Activated CD4-positive, alpha-beta T cell treated with anti-CD3 and anti-CD28 coated beads, Interleukin-2, amount 50 U/mL, for 4 hours (primary cell): ENCODE measurements at places on chromosomes 4 and X.

DNA sequence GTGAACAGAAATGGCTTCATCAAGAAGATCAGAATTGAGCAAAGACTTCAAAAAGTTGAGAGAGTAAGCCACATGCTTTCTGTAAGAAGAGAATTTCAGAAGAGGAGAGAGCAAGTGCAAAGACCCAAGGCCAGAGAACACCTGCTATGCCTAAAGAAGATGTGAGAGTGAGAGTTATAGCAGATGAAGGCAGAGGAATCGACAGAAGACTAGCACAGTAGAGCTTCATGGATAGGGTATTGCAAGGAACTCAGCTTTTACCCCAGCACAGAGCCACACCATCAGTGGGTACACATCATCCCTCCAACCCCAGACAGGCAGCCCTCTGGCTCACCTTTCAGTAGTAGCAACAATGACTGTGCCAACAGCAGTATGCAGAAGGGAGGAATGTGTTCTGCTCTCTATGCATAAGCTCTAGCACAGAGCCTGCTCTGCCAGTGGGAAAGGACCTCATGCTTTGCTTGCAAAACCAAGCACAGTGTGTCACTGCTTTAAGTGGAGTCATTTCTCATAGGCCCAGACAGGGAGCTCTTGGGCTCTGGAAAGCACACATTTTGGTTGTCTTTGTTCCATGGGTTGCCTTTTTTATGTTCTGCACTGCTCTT, 318.6 kb downstream of the NAF1 start:
- no peak for DNase-seq

DNA sequence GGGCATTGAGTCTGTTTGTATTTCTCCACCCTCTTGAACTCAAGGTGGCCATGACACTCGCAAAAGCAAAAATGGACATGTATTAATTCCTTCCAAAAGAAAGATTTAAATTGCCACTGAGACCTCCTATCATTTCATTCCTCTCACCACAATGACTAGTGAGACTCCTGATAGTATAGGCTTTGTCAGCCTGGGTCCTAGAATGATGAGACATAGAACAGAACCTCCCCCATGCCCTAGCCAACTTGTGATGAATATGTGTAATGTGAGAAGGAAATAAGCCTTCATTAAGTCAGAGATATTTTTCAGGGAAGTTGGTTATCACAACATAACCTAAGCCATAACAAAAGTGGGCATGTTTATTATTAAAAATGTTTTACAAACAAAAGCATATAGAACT, 62.5 kb downstream of the ASB9 start:
- DNase-seq: no peak

DNA sequence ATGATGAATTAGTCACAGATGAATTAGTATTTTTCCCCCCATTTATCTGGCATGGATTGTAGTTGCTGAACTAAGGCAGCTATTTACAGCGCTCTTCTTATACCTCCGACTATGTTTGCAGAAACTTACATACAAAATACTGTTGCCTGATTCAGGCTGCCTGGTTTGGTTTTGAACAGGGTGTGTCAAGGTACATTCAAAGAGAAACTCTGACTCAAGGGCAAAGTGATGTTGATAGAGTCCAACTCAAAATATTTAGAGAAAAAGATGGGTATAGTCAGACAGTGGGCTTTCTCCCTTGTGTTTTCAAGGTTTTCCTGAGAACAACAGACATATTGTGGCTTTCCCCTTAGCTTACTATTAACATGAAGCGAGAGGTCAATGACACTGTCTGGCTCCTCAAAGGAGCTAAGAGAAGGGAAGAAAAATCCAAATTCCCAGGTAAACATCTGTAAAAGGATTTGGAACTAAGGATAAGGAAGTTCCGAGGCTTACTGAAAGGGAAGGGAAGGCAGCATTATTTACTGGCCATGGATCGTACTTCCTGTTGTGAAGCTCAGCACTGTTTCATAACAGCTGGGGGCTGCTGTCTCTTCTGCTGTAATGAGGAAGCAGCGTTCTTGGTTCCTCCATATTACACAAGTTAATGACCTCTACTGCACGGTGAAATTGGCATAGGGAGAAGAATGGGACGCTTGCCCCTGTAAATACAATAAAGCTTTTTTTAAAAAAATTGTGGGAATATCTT, 30.9 kb downstream of the FAM9C start:
- DNase-seq: no peak

DNA sequence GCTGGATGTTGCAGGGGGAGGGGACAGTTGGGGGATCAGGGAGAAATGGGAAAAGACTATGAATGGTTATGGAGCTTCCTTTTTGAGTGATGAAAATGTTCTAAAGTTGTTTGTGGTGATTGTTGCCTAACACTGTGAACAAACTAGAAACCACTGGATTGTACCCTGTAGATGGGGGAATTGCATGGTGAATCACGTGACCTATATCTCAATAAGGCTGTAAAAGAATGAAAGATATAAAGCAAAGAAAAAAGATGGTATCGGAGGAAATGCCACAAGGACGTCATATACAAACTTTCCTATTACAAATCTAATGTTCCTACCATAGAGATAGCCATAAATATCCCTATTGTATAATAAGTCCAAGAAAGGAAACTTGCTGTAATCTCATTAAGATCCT, 20.6 kb upstream of the CT55 start:
- no peak for DNase-seq

GRCh38 chr4:82517043-82517442, 44.7 kb downstream of the TMEM150C start:
- DNase-seq: no peak

DNA sequence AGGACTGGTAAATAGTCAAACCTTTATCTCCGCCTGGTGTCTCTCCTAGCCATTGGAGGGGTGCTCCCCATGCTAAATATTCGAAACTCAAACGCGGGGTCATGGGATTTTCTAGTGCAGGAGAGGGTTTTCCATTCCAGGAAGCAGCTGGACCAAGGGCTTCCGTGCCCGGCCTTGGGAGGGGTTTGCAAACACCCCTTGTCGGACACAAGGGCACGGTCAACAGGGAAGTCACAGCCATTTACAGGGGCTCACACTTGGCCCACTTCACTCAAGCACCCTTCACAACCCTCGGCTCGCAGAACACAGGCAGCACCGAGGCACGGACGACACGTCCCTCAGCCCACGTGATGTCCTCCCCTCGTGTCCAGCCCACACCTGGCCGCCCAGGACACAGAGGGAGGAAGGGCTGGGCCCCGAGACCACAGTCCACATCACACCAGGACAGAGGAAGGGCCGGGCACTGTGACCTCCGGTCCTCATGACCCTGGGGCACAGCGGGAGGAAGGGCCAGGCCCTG, 10.3 kb upstream of the PLCXD1 start:
- no peak for DNase-seq

DNA sequence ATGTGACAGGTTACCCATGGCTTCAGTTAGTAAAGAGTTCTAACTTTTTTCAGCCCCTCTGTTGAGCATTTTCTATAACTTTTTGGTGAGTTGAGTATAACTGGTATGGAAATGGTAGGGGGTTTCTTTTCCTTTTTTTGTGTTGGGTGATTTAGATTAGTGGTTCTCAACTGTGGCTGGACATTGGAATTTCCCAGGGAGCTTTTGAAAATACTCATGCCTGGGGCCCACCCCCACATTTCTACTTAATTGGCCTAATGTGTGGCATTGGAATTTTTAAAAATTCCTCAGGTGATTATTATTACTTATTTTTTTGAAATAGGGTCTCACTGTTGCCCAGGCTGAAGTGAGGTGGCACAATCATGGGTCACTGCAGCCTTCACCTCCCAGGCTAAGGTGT, 21.9 kb downstream of the SMS start:
- DNase-seq: no peak

- no peak for DNase-seq
Observed at GRCh38 chr4:154208424-154208823, 283.2 kb downstream of the DCHS2 start.

- DNase-seq: no peak
Observed at GRCh38 chrX:121356139-121356849, 308.9 kb downstream of the GLUD2 start.

DNA sequence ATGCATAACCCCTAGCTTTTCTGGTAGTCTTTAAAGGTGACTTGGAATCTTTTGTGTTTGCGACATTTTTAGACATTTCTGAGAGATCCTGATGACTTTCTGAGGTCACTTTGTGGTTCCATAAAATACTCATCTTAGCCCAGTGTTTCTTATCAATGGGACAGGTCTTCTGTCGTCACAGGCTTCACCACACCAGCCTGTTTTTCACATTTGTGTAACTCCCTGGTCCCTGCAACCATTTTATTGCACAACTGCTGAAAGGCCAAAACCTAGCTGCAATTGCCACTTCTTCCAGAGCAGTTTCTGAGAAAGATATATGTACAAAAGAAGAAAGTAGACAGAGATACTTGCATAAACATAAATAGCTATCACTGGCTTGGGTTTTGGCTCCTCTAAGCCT, 120.9 kb downstream of the IL15 start:
- DNase-seq: no peak

DNA sequence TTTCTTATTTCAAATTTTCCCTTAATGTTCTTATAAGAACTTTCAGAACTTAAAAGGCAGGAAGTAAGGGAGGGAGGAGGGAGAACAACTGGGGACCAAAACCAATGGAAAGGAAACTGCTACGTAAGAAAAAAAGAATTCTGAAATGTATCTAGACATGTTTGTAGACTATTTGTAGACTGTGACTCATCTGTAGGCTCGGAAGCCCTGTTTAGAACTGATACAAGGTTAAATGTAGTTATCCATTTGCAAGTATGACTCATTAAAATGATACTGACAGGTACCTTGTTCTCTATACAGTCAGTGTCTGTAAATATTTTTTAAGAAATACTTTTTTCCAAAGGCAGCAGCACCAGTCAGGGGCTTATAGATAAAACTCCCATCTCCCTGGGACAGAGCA, 202.0 kb downstream of the DHX15 start:
- no peak for DNase-seq

DNA sequence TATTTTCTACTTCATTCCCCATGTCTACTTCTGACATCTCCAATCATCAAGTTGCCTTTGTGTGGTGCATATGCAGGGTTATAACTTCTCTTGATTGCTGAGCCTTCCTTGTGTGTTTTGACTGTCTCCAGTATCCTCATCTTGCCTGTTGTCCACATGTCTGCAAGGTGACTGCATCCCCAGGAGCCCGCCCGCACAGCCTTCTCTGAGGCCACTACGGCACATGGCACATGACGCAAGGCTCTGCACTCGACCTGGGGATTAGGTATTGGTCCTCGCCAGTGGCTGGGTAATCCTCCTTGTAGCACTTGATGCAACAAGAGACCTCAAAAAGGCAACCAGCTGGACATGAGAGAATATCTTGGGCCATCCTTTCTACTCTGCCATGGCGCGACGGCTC, 122.6 kb downstream of the SORBS2 start:
- DNase-seq: no peak

DNA sequence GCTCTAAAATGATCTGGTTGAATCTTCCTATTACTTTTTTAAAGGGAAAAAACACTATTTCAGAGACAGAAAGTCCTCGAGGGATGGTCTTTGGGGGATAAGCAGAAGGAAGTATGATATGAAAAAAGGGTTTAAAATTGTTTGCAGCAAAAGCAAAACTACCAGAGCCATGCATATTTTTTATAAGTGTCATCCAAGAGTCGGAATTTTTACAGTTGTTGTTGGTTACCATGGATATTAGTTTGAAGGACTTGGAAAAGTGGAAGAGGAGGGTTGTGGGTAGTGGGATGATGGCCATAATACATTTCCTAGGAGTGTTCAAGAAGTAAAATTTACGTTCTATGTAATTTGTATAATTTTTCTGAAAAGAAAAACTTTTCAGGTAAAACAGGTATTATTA, 134.4 kb downstream of the PCDH7 start:
- no peak for DNase-seq

GRCh38 chr4:60133375-60133774, 1066.8 kb upstream of the ADGRL3 start:
- DNase-seq: no peak

GRCh38 chrX:148049441-148049840, 68.3 kb downstream of the FMR1NB start:
- no peak for DNase-seq

- no peak for DNase-seq
Observed at GRCh38 chr4:126271292-126271691, 956.5 kb downstream of the FAT4 start.

DNA sequence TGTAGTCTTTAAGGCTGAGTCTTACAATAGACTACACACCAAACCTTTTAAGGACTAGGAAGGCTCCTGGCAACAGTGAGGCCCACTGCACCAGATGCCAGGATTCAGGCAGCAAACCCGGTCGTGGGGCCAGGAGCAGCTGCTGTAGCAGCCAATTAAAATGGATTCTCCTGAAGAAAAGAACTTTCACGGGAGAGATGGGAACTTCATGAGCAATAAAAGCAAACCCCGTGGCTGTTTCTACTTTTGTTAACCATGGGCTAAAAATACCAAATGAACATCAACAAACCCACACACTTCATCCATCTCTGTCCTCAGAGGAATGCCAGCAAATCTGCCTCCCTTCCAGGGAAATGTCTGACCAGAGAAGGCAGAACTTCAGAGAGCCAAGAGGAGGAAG, 101.4 kb downstream of the BTC start:
- DNase-seq: no peak

GRCh38 chrX:140355922-140356321, 148.9 kb downstream of the SOX3 start:
- no peak for DNase-seq

DNA sequence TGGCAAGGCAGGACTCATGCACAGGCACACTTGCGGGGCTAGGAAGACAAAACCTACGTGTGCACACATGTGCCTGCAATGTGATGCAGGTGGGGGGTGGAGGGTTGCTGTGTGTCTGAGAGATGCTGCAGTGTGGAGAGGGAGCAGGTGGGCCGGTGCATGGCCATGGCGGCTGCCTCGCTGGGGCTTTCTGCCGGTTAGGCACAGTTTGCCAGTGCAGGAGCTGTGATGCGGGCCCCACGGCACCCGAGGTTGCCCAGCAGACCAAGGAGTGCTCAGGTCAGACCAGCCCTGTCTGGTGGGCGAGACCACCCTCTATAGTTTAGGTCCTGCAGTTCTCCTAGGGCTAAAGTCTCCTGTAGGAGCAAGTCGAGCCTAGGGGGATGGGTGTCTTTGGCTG, 4.4 kb upstream of the AFM start:
- no peak for DNase-seq
